ENCODE measurements at places on chromosomes 7 and 10.

DNA sequence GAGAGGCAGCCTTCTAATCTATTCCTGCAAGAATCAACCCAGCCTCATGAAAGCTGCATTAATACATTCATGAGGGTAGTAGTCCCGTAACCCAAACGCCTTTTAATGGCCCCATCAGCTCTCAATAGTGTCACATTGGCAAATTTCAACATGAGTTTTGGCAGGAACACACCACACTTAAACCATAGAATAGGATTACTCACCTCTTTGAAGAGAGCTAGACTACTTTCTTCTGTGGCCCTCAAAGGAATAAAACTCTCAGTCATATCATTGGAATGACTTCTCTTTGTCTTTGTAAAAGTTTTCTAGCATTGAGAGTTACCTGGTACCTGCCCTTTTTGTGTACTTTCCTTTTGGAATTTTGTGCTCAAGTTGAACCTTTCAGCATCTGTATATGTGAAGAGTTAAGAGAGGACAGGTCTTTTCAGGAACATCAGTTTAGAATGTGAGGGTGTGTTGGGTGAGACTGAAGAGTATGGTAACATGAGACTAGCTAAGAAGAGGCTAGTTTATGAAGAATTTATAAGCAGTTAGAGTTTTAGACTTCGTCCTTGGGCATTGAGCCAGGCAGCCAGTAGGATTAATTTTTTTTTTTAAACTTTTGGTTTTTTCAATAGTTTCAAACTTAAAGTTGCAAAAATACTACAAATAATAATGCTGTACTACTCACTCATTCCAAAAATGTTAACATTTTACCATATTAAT lies 92.6 kb downstream of the MLLT10 start:
- no peak for DNase-seq

GRCh38 chr7:32255036-32255435 lies 184.8 kb upstream of the PDE1C start:
- no peak for DNase-seq

DNA sequence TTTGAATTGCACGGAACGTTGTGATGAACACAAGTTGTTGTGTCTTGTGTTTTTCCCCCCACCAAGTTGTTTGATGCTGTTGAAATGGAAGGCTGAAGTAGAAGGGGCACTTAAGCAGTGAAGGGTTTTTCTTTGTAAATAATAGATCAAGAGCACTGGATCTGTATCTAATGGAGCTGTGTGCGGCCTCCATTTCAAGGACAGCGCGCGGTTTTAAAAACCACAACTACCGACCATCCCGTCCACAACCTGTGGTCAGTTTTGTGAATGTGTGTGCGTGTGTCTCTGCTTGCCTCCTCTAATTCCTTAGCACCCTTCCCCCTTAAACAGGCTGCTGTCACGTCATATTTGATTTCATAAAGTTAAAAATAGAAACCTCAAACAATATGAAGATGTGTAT lies 165.5 kb downstream of the TCF7L2 start:
- no peak for DNase-seq

DNA sequence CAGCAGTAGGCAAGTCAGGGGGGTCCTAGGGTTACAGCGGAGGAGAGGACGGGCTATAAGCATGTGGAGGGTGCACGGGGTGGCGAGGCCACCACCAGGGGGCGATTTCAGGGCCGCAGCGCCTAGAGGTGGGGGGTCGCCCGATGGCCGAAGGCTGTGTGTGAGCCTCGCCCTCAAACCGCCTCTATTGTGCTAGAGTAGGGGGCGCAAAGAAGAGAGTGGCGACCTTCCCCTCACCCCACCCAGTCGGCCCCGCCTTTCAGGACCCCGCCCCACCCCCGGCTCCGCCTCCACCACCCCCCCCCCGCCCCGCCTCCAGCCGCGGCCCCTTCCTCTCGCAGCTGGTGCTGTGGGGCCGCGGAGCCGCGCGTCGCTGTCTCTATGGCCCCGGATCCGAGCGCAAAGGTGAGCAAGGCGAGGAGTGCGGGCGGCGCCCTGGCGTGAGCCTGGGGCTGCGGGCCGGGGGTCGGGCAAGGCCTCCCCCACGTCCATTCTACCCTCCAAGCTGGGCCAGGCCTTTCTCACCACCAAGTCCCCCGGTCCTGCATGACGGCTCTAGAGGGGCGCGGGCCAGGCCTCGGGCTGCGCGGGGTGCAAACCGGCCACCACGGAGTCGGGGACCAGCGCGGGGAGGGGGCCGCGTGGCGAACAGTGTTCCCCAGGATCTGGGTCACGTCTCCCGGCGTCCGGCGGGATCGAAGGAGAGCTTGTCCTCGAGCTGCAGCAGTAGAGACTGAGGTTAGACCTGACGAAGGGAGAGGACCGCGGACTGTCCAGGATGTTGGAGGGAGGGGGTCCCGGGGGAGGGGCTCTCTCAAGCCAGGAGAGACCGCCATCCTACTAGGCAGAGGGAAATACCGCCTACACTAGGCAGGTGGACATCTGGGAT lies at the start of gene SEMA4G:
Gene SEMA4G (plus strand): TSS at position 318 of the 889 bp plus-strand sequence. CDS start 3,409 bp downstream, outside the sequence.
- DNase-seq: no peak

DNA sequence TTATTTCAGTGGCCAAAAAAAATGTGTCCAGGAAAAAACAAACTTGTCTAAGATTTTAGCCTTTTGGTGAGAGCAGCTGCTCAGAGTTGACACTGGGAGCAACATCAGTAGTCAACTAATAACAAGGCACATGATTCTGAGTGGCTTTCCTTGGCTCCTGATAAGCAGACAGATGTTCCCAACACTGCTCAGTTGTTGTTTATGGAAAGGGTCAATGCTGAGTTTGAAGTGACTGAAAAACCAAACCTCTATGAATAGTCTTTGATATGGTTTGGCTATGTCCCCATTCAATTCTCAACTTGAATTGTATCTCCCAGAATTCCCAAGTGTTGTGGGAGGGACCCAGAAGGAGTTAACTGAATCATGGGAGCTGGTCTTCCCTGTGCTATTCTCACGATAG lies 12.3 kb downstream of the DYDC1 start:
- DNase-seq: no peak
